CD4-positive, alpha-beta T cell treated with Interleukin-17A for 1 hour (primary cell): ENCODE measurements at places on chromosomes 12 and 14.

- DNase-seq = no peak
These were observed 631 bp downstream of the PPM1H start for GRCh38 chr12:62934239-62934798.

- DNase-seq = no peak
These were observed 720.9 kb upstream of the TBX3 start for GRCh38 chr12:115404761-115405470.

GRCh38 chr12:102471556-102471955 is 8.8 kb downstream of the IGF1 start:
- no peak for DNase-seq

DNA sequence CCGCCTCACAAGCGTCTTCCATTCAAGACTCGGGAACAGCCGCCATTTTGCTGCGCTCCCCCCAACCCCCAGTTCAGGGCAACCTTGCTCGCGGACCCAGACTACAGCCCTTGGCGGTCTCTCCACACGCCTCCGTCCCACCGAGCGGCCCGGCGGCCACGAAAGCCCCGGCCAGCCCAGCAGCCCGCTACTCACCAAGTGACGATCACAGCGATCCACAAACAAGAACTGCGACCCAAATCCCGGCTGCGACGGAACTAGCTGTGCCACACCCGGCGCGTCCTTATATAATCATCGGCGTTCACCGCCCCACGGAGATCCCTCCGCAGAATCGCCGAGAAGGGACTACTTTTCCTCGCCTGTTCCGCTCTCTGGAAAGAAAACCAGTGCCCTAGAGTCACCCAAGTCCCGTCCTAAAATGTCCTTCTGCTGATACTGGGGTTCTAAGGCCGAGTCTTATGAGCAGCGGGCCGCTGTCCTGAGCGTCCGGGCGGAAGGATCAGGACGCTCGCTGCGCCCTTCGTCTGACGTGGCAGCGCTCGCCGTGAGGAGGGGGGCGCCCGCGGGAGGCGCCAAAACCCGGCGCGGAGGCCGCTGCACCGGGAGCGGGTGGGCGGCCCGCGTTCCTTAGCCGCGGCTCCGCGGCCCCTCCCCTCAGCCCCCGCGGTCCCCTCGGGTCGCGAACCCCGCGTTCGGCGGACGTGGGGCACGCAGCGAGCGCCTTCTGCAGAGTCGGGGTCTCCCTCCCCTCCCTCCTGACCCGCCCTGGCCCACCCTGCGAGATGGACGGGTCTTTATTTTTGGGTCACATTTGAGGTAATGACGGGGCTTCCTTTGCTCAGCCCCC is at the start of gene UBC:
Gene UBC, minus strand, starts transcription at position 259 of the 847 bp plus-strand sequence. CDS start 879 bp downstream, outside the sequence.
- peak; percentile 94 for DNase-seq

DNA sequence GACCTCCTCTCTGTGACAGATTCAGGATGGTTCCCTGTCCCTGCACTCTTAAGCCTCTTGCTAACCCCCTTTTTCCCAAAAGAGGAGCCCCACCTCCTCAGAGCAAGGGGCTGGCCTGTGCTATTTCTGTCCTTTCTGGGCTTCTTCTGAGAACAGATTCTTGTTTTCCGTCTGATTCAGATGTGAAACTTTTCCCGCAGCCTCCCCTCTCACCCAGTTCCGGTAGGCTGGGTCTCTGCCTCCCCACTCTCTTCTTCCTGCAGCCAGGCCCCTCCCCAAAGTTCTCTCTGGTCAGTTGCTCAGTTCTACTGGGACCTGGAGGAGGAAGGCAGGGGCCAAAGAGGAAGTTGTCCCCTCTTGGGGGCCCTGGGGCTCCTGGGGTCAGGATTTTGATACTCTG is 11.8 kb downstream of the PDE1B start:
- DNase-seq = no peak

- DNase-seq = no peak
These were observed 147.8 kb upstream of the KRR1 start for GRCh38 chr12:75658901-75659823.

DNA sequence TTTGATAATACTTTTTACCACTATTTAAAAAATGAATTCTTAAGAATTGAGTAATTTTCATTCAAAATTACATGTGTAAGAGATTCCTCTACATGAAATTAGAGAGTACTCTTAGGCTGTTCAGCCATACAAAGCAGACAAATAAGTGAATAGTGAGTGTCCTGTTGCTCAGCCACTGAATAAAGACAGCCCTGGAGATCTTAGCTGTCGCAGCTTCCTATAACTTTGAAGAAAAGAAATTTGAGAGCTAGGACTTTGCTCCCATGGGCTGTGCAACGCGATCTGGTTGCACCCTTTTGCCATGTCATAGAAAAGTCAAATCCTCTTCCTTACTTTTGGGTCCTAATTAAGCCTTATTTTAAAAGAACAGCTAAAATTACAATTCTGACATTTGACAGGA is 40.9 kb upstream of the LRIG3 start:
- DNase-seq = no peak

GRCh38 chr12:52070185-52070925 is 577 bp downstream of the ATG101 start:
- DNase-seq = no peak

DNA sequence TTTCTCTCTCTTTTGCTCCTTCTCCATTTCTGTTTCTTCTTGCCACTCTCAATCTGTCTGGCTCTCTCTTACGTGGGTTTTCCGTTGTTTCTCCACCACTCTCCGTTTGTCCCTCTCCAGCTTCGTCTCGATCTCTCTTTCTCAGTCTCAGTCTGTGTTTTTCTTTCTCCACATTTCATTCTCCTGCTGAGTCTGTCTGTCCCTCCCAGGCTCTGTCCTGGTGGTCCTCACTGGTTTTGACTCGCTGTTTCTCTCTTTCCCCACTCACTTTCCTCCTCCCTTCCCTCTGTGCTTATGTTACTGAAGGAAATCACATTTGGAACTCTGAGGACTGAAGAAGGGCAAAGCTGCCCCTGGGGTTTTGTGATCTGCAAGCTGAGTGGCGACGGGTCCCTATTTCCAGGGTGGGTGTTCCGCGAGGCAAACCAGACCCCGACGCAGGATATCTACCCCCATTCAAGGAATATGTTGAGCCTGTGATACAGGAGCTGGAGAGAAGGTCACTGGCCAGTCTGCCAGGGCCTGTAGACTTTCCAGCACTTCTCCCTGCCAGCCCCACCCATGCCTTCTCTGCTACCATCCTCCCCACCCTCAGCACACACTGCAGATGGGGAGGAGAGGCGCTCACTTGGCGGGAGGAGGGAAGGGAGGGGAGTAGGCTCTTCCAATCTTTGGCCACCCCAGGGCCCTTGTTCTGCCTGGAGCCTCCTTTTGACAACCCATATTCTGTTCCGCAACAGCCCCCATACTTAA is 102.7 kb upstream of the MAP1LC3B2 start:
- DNase-seq = no peak

- peak; percentile 10 for DNase-seq
These were observed 28.7 kb downstream of the COX8C start for GRCh38 chr14:93375673-93376156.

GRCh38 chr12:21542403-21542802 is 16.3 kb downstream of the SPX start:
- no peak for DNase-seq

DNA sequence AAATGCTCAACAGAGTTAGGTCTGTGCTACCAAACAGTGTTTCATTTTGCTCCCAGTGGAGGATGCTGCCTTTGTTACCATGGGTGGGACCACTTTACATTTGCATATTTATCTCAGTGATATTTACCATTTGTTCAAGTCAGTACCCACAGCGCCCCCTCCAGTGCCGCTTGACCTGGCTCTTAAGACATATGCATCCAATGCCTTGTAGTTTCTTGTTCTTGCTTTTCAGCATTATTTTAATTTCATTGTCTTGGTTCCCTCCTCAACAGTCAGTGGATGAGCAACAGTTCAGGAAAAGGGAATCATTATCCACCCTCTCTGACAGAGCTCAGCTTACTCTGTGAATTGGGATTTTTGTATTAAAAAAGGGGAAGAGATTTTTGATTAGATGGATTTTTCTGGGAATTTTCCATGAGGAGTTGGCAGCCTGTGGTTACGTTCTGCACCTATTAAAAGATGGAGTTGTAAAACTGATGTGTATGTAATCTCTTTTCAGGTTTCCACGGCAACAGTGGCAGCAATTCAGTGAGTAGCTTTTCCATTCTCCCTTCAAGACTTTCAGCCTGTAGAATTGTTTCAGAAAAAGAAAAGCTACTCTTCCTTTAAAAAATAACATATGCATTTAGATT is 240.5 kb upstream of the DAAM1 start:
- no peak for DNase-seq

DNA sequence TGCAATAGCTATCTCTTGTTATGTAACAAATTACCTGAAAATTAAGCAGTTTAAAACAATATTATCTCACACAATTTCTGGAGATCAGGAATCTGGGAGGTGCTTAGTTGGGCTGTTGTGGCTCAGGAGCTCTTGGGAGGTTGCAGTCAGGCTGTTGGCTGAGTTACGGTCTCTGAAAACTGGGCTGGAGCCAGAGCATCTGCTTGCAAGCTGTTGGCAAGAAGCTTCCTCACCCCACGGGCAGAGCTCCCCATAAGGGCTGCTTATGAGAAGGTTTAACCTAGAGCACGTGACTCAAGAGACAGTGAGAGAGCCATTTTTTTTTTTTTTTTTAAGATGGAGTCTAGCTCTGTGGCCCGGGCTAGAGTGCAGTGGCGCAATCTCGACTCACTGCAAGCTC is 346.8 kb downstream of the ATP23 start:
- no peak for DNase-seq
